GM12878 (cell line): ENCODE measurements at places on chromosomes 1 and 21.

GRCh38 chr1:234504969-234505768 is 26.2 kb upstream of the TARBP1 start:
- DNase-seq = no peak

GRCh38 chr1:6329396-6329795 is 64.2 kb downstream of the ACOT7 start:
- no peak for DNase-seq

- no peak for DNase-seq
Measured at GRCh38 chr1:6884652-6885153, 99.4 kb downstream of the CAMTA1 start.

DNA sequence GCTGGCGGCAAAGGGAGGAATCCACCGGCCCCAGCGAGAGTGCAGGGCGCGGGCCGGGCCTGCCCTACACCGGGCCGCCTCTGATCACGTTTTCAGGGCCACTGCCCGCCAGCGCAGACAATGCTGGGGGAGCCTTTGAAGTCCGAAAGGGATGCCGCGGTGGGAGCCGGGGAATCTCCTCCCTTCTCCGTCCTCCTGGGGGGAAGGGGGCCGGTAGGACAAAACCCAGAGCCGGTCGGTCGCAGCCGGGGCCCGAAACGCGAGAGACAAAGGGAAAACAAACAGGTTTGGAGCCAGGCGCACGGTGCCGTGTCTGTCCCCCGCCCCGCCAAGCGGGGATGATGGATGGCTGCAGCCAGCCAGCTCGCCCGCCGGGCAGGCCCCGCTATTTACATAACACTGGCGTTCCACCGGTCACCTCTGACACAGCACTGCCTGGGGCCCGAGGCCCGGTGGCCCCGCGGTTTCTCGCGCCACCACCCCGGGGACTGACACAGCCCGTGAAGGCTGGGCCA is 92.0 kb downstream of the CASZ1 start:
- DNase-seq = no peak

DNA sequence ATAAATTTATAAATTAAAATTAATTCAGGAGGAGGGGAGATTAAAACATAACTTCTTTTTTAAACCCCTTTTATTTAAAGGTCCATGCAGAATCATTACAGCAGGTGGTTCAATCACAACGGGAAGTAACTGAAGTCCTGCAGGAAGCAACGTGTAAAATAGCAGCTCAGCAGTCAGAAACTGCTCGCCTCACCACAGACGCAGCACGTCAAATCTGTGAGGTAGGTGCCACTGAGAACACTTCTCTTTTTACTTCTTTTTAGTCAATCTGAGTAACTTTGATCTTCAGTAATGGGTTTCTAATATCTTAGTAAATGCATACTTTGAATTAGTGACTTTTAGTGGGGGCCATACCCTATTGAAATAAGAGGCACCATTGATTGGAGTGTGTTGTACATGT is 87.0 kb downstream of the CEP350 start:
- DNase-seq = no peak

DNA sequence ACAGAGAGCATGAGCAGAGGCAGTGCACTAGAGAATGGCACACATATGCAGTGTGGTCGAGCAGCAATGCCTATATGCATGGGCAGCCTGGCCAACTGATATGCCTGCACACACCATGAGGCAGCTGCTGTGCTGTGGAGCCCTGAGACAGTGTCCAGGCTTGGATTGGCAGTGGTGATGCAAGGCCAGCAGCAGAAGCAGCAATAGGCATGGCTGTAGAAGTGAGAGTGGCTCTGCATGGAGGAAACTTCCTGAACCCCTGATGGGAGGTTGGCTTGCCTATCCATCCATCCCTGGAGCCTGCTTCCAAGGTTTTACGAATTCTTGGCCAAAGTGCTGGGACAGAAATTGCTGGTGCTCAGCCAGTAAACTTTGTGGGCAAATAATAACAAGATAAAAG is 89.7 kb downstream of the DIRAS3 start:
- DNase-seq = no peak

DNA sequence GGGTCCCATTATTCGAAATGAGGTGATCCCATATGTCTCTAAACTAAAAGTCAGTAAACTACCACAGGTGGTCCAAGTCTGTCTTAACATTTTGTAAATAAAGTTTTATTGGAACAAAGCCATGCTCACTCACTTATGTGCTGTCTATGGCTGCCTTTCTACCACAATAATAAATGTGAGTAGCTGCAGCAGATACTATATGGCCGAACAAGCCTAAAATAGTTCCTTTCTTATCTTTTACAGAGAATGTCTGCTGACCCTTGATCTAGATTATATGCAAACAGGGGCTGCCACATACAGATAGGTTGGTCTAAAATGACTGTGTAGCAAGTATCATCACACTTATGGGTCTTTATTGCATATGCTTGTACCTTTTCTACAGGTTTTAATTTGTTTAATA is 140.0 kb downstream of the VAV3 start:
- no peak for DNase-seq

GRCh38 chr1:182110635-182111034 is 49.1 kb upstream of the ZNF648 start:
- no peak for DNase-seq

DNA sequence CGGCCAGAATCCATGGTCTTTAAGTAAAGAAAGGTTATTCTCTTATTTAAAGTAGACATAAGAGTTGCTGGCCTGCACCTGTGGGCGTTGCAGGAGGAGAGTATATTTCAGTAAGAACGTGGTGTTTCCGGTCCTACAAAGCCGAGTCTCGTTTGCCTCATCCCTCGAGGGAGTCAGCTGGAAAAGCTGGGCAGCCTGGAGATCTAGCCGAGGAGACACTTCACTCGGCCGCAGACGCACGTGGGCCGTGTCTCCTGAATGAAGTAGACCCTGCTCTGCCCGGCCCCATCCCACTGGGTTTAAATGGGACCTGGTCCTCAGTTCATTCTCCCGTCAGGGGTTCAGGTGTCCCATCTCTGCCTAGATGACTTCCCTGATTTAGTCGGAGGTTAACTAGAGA is 14.9 kb downstream of the SLC45A1 start:
- no peak for DNase-seq

DNA sequence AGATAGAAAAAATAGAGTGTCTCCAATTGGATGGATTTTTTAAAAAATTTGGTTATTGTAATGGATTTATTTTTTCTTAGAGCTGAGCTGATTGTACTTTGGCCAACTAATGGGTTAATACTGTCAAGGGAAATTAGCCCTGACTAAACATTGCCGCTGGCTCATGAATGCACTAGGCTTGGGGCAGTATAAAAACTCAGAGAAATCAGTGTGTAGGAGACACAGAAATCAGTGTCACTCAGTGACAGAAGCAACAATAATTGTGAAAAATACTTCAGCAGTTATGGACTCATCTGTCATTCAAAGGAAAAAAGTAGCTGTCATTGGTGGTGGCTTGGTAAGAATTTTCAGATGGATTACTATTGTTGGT is at the start of gene KMO:
TSS of gene KMO (plus strand) at position 217 of the 370 bp plus-strand sequence. CDS start at position 284, 67 bp downstream.
- no peak for DNase-seq

- no peak for DNase-seq
Measured at GRCh38 chr1:54064299-54064698, 10.9 kb downstream of the TCEANC2 start.

- DNase-seq = no peak
Measured at GRCh38 chr21:45865106-45865835, 116.3 kb upstream of the COL6A1 start.

GRCh38 chr1:109671067-109671466 is 3.2 kb downstream of the GSTM2 start:
- no peak for DNase-seq

GRCh38 chr1:229888561-229889001 is 178.5 kb upstream of the GALNT2 start:
- no peak for DNase-seq

DNA sequence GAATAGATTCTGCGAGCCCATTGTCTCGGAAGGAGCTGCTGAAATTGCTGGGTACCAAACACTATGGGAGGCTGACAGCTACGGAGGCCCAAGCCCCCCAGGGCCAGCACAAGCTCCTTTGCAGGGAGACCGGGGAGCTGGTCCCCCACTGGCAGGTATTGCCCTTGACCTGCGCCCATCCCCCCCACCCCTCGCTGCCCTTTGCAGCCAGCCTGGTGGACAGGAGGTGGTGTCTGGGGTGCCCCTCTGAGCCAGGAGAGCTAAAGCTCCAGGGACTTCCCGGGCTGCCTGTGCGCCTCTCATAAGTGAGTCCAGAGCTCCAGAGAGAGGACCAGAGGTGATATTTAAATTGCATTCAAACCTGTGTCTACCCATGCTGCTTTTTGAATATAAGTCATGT is 5.4 kb downstream of the SERTAD4 start:
- no peak for DNase-seq

DNA sequence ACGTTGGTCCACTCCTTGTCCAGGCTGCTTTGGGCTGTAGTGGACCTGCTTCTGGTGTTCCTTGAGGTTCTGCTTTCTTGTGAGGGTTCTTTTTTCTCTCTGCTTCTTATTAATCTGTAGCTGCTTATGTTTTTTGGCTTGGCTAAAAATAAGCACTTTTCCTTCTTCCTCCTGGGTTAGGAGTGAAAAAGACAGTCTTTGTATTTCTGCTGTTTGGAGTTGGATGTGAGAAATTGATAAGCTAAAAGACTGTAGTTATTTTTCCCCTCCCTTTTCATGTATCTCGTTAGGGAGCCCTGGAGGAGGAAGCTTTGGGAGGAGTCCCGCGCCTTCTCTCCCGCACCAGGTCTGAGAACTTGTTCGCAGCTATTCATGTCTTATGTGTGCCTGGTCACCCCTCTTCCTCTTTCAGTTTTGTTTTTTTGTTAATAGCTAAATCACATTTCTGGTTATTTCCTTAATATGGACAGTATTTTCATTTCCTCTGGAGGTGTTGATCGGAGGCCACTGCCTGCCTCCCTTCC is 79.0 kb downstream of the GALNT2 start:
- DNase-seq = no peak

GRCh38 chr1:108811611-108812010 is 45.3 kb downstream of the AKNAD1 start:
- DNase-seq = no peak

- no peak for DNase-seq
Measured at GRCh38 chr1:231929311-231929710, 302.7 kb downstream of the DISC1 start.

DNA sequence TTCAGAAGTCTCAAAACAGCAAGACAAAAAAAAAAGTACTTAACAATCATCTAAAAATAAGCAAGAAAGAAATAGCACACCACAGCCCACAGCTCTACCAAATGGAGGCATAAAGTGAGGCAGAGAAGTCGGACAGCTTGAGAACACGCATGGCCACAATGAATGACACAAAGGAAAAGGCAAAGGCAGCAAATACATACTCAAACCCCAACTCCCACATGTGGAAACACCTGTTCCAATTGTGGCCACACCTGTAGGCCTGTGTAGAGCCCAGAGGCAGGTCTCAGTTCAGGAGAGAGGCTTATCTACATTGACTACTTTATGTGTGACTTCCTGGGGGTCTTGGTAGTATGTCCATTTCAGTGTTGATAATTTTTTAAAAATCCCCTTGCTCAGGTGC is 543.5 kb downstream of the LMO4 start:
- DNase-seq = no peak

- DNase-seq = no peak
Measured at GRCh38 chr21:46168659-46169386, 13.4 kb upstream of the FTCD start.

GRCh38 chr1:83818916-83819315 is 180.0 kb downstream of the TTLL7 start:
- DNase-seq = no peak

- no peak for DNase-seq
Measured at GRCh38 chr1:74485622-74486021, 26.8 kb downstream of the LRRC53 start.
